Right renal cortex interstitium (tissue), 3 donors: ENCODE measurements at places on chromosomes 3 and 15. TPM values are rescaled to one million over a fixed set of nuclear protein-coding genes. Genes with fewer than 3 reads are reported as not detected.

DNA sequence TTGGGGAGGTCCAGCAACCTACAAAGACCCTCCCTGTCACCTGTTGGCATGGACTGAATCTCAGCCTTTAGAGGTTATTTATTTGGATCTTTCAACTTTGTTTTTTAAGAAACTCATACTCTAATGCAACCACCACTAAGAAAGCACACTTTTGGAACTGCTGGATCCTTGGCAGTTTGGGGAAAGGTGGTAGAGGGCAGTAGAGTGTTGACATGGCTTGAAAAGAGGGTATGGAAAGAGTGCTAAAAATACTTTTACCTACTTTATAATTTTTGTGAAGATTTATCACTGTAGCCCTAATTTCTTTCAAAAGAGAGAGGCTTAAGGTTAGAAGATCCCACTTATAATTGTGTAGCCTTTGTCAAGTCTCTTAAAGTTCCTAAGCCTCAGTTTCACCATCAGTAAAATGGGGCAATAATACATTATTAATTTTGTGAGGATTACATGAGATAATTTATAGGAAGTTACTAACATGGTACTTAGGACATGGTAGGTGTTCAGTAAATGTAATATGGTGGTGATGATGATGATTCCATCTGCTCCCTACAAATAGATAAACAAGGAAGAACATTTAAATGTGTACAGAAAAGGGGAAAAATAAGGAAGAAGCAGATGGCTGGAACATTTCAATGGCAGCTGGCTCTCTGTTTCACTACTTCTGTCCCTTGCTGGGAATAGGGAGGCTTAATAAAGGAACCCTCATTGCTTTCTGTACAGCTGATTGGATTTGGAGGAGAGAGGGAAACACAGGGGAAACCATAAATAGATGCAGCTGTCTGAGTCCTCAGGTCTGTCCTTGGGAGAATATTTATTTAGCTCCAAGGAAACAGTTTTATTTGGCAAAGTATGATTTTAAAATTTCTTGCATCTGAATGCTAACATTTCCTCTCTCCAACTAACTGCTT is 208.4 kb upstream of the ADAMTS9 start:
- DNase-seq = no peak

DNA sequence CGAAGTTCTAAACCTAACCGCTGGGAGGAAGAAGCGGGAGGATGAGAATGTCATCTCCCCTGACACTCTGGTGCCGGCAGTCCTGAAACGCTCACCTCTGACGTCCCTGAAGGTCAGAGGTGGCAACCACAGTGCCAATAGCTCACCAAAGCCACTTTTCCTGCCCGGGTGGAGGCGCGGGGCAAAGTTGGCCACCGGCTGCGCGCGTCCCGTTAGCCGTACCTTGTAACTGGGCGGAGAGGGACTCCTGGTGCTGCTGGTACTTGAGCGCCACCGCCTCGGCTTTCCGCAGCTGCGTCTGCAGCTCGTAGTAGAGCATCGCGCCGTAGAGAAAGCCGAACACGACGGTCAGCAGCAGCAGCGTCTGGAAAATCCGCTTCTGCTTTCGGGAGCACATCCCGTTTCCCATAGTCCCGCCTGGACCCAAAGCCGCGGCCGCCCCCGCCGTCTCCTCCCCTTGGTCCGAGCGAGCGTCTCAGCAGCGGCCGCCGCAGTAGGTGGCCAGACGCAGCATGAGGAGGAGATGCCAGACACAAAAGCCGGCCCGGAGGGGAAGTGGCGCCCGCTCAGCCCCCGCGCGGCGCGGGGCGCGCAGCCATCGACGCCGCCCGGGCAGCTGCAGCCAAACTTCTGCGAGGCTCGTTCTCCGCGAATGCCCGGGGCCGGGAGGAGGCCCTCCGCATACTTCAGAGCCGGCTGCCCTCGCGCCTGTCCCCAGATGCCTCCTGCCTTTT is 680 bp downstream of the GOLIM4 start:
- DNase-seq = peak; percentile 55

DNA sequence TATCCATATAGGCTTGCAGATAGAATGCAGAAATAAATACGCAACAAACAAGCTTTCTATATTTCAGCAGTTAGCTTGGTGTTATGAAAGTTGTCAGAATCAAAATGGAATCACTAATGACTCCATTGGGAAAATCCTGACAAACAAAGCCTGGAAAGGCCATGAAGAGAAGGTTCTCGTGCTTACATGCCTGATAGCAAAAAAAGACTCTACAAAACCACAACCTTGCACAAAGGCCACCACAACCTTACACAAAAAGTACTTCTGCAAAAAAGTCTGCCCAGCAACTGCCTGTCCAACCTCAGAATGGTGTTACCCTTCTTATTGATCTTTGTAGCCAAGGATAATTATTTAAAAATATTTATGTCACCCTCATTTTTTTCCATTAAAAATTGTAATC is 14.4 kb upstream of the PLSCR1 start:
- DNase-seq = no peak

DNA sequence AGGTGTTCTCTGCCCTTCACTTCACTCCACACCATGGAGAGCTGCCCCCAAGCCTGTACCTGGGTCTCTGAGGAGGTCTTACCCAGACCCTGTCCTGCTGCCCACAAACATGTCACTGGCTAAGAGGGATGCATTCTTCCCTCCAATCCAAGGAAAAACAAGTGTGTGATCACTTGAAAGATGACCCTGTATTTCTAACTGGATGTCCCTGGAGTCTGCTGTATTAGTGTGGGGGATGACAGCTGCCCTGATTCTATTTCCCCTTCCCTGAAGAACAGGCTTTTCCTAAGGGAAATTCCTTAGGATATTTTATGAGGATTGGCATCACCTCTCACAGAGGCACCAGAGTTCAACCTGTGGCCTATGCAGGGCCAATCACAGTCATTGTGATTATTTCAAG is 55.0 kb upstream of the GATA2 start:
- DNase-seq = no peak

- DNase-seq = no peak
These were observed 228.7 kb downstream of the VPS13C start for GRCh38 chr15:61831505-61831921.

GRCh38 chr3:158768361-158768787 is 33.5 kb upstream of the MFSD1 start:
- no peak for DNase-seq

DNA sequence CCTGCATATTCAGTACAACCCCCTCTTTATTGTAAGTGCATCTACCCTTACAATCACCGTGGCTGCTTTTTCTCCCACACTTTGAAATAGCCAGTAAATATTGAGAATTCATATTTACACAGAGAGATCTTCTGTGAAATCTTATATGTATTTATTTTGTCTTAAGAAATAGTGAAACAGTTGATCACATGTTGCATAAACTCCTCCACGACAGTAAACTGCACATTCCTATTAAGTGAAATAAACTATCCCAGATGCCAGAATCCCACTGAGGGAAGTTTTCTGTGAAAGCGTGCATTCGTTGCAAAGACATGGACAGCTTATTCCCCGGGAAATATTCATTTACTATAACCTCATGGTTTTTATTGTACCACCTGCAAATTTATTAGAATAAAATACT is 796.0 kb downstream of the ROBO2 start:
- no peak for DNase-seq

- no peak for DNase-seq
These were observed 116.1 kb downstream of the FAM43A start for GRCh38 chr3:194801461-194802432.

GRCh38 chr3:120489421-120489820 is 38.6 kb upstream of the FSTL1 start:
- no peak for DNase-seq

DNA sequence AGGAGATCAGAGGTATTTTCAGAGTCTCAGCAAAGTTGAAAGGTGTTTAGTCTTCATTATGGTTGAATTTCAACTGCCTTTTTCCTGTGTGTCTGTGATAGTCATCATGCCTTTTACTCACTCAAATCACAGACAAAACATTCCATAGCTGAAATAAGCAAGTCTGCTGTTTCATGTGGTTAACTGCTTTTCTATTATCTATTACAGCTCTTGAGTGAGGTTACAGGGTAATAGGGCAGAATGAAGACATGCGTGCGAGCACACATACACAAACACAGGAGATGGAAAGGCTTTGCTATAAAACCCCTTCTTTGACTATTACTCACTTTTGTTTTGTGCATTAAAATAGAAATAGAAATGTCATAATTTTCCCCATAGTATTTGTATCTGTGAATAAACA is 192.6 kb upstream of the RARB start:
- no peak for DNase-seq

- DNase-seq = no peak
These were observed 55.8 kb upstream of the NR2F2 start for GRCh38 chr15:96274698-96275097.

GRCh38 chr3:30977592-30977991 is 83.1 kb upstream of the GADL1 start:
- no peak for DNase-seq

DNA sequence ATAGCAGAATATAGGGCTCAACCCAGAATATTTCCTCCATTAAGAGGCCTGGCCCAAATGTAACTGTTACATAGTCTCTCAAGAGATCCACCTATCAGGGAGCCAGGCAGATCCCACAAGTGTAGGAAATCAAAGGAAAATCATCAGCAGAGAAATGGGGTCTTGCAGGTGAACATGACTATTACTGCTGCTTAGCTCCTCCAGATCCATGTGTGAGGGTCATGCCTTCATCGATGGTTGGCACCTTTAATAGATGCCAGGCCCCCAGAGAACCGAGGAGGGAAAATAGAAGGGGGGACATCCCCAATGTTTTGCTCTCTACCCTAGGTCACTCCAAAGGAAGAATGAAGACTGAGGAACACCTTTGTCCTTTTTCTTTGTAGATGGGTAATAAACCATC is 1029.9 kb upstream of the CADM2 start:
- no peak for DNase-seq

- no peak for DNase-seq
These were observed 162.5 kb downstream of the DPH6 start for GRCh38 chr15:35383506-35383905.

DNA sequence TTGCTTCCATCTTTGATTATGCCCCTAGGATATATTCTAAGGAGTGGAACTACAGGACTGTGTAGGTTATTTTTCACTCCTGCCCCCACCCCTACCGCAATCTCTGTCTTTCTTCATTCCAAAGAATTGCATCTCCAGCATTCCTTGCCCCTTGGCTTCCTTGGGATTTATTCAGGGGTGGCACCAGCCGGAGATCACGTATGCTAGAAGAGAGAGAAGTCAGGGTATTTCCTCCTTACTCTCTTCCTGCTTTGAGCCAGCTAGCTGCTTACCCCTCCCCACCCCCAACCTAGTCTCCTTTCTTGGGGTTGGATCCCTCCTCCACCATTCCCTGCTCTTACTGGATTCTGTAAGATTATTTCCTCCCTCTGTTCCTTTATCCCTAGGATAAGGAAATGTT is 35.0 kb upstream of the DENND4A start:
- no peak for DNase-seq

The TBC1D5 gene
- 58.8 TPM for polyA plus RNA-seq

The GLDN gene
- polyA plus RNA-seq = 0.74 TPM

The ONECUT1 gene
- 0.18 TPM for polyA plus RNA-seq

The PARP3 gene
- polyA plus RNA-seq = 16.2 TPM

The SERINC4 gene
- polyA plus RNA-seq = not detected
